Effector memory CD8-positive, alpha-beta T cell (primary cell): ENCODE measurements at places on chromosomes 6 and 20.

GRCh38 chr6:147595961-147596360 lies 87.5 kb downstream of the SAMD5 start:
- no peak for DNase-seq

DNA sequence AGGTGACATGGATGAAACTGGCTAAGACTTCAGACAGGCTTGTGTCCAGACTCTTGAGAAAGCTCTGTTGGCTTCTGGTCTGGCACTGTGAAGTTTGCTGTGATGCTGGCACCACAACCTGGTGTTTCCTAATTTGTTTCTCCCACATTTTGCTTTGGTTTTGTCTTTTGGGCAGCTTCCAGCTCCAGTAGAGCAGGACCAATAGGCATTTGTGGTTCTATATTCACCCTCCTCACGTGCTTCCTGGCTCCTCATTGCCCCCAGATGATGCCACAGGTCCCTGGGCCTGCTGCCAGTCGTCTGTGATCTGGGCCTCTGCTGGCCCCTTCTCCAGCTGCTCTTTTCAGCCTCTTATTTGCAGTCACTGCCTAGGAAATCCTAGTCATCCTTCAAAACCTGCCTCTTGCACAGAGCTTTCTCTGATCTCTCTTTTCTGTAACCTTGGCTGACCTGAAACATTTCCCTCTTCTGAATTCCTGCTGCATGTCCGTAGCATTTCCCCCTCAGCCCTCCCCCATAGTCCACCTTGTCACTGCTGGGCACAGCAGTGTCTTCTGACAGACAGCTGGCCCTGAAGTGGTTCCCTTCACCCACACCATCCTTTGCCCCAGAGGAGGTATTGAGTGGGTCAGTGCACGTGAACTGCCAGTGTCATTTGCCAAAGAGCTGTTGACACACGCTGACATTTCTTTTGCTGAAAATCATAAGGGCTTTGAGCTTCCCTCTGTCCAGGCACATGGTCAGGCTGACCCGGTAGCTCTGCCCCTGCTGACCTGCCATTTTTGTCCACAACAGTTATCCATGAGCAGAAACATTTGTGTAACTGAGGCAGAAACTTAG lies 63.0 kb downstream of the PTPN1 start:
- no peak for DNase-seq

- no peak for DNase-seq
Observed at GRCh38 chr6:143773506-143774150, 69.5 kb upstream of the LTV1 start.

DNA sequence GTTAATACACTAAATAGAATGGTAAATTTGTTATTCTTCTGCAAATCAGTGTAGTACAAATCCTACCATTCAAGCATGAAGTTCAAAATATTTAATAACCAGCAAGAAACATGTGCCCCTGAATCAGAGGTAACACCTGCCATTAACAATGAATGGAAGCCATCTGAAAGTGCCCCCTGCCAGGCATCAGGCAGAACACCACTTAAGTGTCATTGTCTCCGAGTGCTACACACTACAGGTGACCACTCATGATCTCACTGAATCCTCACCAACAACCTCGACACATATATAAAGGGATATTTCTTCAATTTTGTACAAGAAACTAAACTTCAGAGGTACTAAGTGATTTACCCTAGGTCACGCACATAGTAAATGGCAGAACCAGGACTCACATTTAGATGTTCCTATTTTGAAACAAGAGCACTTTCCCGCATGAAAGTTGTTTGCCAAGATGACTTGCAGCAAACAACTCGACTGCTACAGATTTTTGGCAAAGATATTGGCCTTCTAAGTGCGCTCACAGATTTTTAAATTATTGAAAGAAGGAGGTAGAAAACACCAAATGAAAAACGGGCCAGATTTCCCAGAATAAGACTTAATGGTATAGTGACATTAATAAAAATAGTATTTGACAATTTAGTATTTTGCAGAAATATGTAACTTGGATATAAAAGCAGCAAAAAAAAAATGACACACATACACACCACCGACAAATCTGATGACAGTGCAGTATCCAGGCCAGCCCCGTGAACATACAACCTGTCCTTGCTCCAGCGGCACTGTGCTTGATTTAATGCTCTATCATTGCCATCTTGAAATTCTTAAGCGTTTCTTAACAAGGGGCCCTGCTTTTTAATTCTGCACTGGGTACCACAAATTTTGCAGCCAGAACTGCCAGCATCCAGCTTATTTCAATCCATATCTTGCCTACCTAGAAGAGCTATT lies 274.5 kb downstream of the ALDH8A1 start:
- DNase-seq, result no peak

GRCh38 chr6:30926644-30927043 lies 5.3 kb downstream of the SFTA2 start:
- no peak for DNase-seq

GRCh38 chr6:26457264-26457805 lies 420 bp upstream of the BTN2A1 start:
- DNase-seq, result no peak

- DNase-seq, result no peak
Observed at GRCh38 chr6:125647391-125647790, 102.0 kb upstream of the HEY2 start.

DNA sequence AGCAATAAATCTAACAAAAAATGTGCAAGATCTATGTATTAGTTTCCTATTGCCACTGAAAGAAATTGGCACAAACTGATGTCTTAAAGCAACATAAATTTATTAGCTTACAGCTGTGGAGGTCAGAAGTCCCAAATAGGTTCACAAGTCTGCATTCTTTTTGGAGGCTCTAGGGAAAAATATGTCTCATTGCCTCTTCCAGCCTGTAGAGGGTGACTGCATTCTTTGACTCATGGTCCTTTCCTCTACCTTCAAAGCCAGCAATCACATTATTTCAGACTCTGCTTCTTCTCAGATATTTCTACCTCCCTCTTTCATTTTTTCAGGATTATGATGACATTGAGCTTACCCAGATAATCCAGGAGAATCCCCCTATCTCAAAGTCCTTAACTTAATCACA lies 1531.1 kb downstream of the KHDRBS2 start:
- DNase-seq, result no peak

- no peak for DNase-seq
Observed at GRCh38 chr6:89434954-89435353, 2.0 kb downstream of the ANKRD6 start.

DNA sequence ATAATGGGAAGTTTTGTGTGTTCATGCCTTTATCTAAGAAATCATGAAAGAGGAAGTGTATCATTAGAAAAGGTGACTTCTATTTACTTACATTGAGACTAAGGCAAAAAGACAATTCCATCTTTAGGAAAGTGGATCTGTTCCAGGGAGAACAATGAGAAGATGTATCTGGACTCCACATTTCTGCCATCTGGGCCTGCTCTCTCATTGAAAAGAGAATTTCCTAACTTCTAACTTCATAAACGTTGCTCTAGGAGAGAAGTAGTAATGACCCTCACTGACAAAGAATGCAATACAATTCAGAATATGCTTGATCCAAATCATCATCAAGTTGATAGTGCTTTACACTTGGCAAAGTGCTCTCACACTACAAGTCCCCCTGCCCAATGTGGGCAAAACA lies 294.2 kb downstream of the OGFRL1 start:
- DNase-seq, result no peak

GRCh38 chr6:130935978-130936377 lies 108.8 kb downstream of the SMLR1 start:
- no peak for DNase-seq

DNA sequence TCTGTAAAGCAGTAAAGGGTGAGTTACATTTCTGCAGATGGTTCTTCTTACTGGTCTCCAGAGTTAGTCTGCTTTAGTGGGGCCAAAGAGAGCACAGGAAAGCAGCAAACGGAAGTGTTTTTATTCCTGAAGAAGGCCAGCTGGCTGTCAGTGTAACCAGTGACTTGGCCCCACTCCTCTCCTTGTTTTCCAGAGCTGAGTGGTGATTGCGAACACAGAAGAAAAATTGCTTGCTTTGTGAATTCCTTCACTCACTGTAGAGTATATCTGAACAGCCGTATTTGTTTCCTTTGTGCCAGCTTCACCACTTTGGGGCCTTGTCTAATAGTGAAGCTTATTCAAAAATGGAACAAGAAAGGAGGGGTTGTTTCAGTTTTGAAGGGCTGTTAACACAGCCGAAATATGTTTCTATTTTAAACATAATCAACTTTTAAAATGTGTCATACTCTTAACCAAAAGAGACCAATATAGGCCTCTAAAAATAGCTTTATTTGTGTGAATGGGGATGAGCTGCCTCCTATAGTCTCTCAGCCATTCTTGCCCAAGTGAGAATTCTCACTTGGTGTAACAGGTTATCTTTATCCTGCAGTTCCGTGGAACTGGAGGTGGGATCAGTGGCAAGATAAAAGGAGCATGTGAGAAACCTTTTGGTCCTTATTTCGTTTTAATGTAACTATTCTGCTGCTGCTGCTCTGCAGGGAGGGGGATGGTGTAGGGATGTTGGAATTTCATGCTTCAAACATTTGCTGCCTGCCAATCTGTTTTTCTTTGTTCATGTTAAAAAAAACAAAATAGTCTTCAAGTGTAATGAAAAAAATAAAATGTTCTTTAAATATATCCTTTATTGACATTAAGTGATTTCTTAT lies 37.8 kb downstream of the ZC2HC1B start:
- DNase-seq, result no peak
